ENCODE measurements at places on chromosomes 2 and 18.
A peak's percentile ranks its signal among the peaks of the same experiment; 100 is the strongest.

DNA sequence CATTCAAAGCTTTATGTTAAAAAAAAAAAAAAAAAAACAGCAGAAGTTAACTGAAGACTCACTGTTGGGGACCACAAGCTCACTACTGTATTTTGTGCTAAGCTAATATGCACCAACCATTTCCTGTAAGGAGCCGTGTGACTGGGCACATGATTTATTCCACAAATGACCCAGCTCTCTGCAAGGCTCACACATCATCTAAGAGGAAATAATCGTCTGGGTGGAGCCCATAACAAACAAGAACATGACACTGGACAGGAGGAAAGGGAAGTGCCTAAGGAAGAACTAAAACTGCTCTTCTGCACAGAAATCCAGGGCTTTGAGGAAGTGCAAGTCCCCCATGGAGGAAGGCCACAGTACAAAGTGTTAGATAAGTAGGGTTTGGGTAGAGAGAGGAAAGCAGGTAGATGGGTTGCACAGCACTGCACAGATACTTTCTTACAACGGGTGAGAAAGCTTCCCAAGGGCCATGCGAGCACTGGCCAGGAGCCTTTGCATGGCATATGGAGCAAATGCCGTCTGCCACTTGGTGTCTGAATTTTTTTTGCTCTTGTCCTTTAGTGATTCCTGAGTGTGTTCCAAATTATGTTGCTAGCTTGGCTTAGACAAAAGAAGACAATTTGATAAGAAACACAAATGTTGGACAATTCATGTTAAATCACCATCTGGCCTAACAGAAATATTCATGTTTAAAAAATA, 24.4 kb downstream of the NFE2L2 start:
- DNase-seq, result peak; percentile 84

- no peak for DNase-seq
Measured at GRCh38 chr2:183186296-183186695, 62.1 kb downstream of the NUP35 start.

GRCh38 chr2:190635781-190636180, 13.1 kb upstream of the NAB1 start:
- DNase-seq, result no peak

GRCh38 chr2:152761214-152761613, 42.8 kb downstream of the ARL6IP6 start:
- no peak for DNase-seq

- DNase-seq, result no peak
Measured at GRCh38 chr2:216205486-216205885, 96.3 kb downstream of the XRCC5 start.

DNA sequence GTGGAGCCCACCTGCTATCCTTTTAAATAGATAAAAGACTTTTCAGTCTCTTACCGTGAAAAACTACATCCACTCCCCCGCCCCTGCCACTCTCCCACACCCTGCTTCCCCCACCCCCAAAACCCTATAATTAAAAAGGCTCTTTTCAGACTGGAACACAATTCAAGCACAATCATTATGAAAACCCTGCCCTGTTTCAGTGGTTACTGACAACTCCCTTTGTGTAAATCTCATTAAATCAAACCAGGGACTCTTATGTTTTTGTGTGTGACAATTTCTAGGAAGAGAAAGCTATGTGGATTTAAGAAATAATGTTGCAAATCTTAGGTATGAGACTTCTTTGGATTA, 21.0 kb upstream of the ZNF532 start:
- no peak for DNase-seq

DNA sequence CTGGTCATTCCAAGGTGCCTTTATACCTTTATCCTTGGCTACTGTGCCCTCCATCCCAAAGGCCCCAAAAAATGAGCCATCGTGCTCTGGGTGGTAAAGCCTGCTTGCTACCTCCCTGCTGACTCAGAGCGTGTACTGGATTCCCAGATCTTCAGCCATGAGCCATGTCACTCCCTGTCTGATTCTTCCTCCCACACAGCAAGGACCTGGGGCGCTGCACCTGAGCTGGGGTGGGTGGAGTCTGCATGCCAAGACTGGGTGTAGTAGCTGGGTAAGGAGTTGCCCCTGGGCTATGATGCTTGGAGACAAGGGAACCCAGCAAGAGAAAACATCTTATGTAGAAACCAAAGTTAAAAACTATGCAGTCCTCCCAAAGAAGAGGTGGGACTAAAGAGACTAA, 37.2 kb upstream of the APCDD1 start:
- no peak for DNase-seq

Data from GF-D8 (cell line).